ENCODE measurements at places on chromosomes 4 and X.

DNA sequence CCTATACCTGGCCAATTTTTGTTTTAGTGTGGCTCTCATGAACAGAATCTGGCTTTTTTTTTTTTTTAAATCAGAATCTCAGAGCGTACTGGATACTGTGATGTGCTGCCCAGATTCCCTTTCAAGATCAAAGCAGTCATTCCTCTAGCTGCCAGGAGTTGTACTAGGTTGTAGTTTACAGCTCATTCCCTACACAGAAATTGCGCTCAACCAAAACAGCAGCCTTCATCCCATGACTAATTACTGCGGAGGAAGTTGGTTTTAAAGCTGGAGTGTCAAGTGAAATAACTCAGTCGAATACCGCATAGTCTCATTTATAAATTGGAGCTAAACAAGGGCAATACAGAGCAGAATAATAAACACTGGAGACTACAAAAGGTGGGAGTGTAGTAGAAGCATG is 12.2 kb upstream of the TMPRSS11B start:
- DNase-seq = no peak

DNA sequence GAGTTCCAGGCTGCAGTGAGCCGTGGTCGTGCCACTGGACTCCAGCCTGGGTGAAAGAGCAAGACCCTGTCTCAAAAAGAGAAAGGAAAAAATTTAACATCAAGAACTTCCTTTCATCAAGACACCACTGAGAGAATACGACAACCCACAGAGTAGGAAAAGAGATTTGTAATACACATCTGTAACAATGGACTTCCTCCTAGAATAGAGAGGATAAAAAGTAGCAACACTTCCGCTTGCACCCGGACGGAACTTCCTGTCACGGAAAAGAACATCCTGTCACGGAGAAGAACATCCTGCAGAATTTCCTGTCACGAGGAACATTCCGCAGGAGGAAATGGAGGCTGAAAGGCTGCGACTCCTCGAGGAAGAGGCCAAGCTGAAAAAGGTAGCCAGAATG is at the start of gene DCAF4L1:
DCAF4L1 (plus strand) TSS at position 301 of the 400 bp plus-strand sequence; CDS start at position 338, 37 bp downstream.
- DNase-seq = no peak

- DNase-seq = no peak
Observed at GRCh38 chr4:122458625-122459024, 2.1 kb upstream of the IL2 start.

DNA sequence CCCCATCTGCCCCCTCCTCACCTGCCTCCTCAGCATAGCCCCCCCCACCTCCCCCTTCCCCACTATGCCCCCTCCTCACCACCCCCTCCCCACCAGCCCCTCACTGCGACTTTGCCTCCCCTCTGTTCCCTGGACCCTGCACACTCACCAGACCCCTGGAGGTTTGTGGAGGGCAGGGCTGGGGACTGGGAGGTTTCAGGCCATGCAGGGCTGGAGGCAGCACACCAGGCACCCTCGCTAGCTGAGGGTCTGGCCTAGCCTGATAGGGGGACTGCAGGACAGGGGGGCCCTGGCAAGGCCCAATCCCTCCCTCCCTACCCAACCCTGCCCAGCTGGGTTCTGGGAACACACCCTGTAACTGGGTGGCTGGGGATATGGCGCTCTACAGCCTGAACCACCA is 28.0 kb downstream of the TACC3 start:
- no peak for DNase-seq

DNA sequence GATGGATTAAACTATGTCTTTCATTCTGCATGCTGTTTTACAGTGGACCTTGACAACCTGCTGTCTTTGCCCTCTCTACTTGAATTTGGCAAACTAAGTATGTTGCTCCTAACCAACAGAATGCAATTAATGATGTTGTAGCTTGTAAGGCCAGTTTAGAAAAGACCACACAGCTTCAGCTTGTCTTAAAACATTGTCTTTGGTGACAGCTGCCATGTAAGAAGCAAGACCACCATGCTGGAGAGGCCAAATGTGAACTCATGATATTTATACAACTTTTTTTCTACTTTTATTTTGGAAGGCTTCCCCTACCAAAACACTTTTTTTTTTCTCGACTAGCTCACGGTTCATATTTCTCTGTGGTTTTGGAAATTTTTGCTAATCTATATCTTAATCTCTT is 278.0 kb upstream of the GNPDA2 start:
- DNase-seq = no peak

Data from mucosa of descending colon (tissue), 3 donors.